ENCODE measurements at places on chromosomes 5 and 9.

DNA sequence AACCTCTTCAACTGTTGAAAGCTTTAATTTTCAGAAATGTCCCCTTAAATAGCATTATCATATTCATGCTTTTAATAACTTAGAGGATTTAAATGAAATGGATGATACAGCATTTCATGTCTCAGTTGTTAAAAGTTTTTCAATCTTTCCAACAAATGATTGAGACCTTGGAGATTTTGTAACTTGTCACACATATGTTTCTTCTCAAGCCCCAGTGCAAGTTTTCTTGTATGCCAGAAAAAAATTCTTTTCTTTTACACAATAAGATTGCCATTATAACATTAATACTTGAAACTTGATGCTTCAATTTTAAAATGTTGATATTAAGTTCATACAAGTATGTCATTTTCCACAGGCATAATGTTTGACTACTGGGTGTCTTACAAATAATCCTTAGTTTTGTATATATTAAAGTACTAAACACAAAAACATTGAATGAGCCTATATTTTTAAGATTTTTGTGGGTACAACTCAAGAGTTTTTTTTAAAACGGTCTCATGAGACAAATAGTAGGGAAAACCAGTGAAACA, 124.5 kb downstream of the AGTPBP1 start:
- DNase-seq: no peak

DNA sequence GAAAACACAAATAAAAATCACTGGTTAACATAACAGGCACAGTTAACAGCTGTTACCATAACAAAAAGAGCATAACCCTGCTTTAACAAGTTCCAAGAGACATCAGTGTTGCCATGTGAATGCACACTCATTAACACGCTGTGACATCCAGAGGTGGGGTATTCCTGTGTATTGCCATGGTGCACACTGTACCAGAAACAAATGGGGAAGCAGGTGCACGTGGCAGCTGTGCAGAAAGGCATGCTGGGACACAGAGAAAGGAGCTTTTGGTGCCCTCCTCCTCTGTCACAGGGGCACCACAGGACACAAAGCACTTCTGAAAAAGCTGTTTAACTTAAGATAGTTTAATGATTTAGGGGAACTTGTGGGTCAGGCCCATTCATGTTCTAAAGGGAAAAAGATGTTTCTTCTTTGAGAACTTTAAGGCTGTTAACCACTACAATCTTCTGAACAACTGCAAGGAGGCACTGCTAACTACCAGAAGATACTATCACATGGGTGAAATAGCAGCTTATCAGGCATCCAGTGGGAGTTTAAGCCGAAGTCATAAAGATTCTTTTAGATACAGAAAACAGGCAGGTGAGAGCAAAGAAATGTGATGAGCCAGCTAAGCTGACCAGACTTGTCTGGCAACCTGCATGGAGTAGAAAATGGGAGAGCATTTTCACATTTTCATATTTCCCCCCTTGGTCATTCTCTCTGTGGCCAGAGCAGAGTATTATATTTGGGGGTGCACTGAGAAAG, 56.4 kb upstream of the GOLPH3 start:
- no peak for DNase-seq

DNA sequence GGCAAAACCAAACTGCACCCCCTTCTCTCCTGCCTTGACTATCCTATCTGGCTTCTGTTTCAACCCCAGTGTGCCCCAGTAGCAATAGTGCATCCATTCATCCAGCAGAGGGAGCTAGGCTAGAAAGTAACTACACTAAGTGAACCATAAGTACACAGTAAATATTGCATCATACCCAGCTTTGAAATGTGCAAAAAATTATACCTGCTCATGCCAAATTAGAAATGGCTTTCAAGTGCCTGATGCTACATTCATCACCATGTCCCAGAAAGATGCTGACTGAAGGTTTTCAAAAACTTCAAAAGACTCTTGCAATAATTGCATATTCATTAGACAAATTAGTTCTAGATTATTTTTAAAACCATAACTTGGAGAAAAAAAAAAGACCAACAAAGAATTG, 153.5 kb downstream of the PRELID2 start:
- peak; percentile 85 for DNase-seq

GRCh38 chr5:113660206-113660605, 146.7 kb downstream of the YTHDC2 start:
- DNase-seq: no peak

DNA sequence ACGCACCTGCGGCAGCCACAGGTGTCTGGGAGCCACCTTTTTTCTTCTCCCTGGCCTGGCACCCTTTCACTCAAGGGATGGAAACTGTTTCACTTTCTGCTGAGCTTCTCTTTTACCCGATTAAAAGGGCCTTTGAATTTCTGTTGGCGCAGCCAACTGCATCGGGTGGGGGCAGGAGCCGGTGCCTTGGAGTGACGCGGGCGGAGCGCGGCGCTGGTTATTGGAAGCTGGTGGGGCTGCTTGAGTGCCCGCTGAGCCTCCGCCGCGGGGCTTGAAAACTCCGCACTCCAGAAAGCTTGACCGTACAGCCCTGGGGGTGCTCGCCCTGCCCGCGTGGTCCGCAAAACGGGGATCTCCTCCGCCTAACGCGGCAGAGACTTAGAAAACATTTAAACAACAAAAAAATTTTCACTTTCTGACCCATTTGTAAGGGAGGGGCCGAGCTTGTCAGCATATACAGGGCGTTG, 52.0 kb upstream of the TJP2 start:
- peak; percentile 88 for DNase-seq

- peak; percentile 92 for DNase-seq
These were observed 11.5 kb upstream of the FAF2 start for GRCh38 chr5:176436656-176437055.

GRCh38 chr5:93607367-93608258, 24.6 kb downstream of the NR2F1 start:
- peak; percentile 79 for DNase-seq
